ENCODE measurements at places on chromosomes 6 and 20. TPM values are rescaled to one million over a fixed set of nuclear protein-coding genes. Genes with fewer than 3 reads are reported as not detected.

SRSF12 gene
- total RNA-seq: not detected

FAM83D gene
- 8.6 TPM for total RNA-seq

DNA sequence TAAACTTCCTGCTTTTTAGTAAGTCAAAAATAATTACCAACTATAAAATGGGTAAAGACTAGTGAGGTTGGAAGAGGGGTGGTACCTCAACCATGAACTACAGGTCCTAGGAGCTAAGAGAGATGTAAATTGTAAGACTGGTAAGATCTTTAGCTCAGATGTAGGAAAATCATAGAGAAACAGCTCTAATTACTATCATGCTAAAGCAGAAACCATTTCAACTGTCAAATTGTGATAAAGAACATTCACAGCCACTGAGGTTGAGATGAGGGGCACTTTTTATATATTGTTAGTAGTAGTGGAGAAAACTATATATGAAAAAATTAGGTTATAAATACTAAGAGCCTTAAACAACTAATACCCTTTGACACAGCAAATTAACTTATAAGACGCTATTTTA is 20.0 kb downstream of the CDK19 start:
- no peaks in the 10 kb centered on the region for H3K4me1 ChIP-seq
- no peak overlapping the region for H3K4me3 ChIP-seq
- H3K36me3 ChIP-seq: no peaks in the 10 kb centered on the region
- no peak overlapping the region for H3K27ac ChIP-seq

GRCh38 chr20:19918965-19919329 is 98.2 kb upstream of the NAA20 start:
- no peak for DNase-seq
- no peaks in the 10 kb centered on the region for H3K36me3 ChIP-seq
- no peak overlapping the region for H3K4me3 ChIP-seq
- no peak overlapping the region for H3K27ac ChIP-seq
- no peaks in the 10 kb centered on the region for H3K27me3 ChIP-seq
- H3K4me1 ChIP-seq: no peaks in the 10 kb centered on the region

GRCh38 chr6:125574604-125575003 is 174.8 kb upstream of the HEY2 start:
- H3K27me3 ChIP-seq: peaks cover 7% of the 10 kb centered on the region
- no peak overlapping the region for H3K27ac ChIP-seq
- DNase-seq: no peak
- no peaks in the 10 kb centered on the region for H3K4me1 ChIP-seq
- no peak overlapping the region for H3K4me3 ChIP-seq
- H3K36me3 ChIP-seq: no peaks in the 10 kb centered on the region

- peak; percentile 40 for DNase-seq
- H3K4me3 ChIP-seq: no peak overlapping the region
- H3K36me3 ChIP-seq: no peaks in the 10 kb centered on the region
These were observed 32.4 kb upstream of the FAM184A start for GRCh38 chr6:119110601-119111548.

GRCh38 chr6:85679445-85680123 is 36.9 kb upstream of the SYNCRIP start:
- H3K27ac ChIP-seq: peak overlapping the region; percentile 93
- peaks cover 5% of the 10 kb centered on the region for H3K36me3 ChIP-seq
- no peaks in the 10 kb centered on the region for H3K27me3 ChIP-seq

Measured in CD4-positive, CD25-positive, alpha-beta regulatory T cell (primary cell).